ENCODE measurements at places on chromosomes 4 and X.
A peak's percentile ranks its signal among the peaks of the same experiment; 100 is the strongest.

DNA sequence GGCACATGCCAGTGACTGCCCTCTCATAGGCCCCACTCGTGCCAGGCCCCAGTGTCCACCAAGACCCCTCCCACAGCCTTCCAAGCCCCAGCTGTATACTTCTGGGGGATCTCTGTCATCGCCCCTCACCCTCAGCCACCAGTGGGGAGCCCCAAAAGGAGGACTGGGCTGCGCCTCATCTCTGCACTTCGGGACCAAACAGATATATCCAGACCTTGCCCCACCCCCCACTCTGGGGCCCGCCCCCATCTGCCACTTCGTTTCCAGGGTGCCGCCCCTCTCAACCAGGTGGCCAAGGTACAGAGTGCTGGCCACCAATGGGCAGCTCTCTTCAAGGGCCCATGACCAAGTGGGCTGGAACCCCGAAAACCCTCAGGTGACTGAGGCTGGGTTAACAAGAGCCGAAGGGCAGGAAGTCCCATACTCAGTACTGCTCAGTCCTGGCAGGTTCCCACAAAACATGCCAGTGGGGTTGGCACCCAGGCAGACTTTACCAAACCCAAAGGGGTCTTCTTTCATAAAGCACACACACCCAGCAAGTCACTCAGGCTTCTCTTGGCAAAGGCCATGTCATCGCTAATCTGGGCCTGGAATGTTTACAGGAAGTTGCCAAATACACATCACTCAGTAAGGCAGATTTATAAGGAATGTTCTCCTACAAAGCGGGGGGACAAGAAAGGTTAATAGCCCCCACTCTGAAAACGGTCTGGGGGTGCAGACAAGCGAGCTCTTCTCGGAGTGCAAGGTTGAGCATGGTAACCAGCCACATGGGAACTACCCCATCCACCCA lies 4.4 kb downstream of the ZFYVE28 start:
- DNase-seq: no peak

- peak; percentile 8 for DNase-seq
Observed at GRCh38 chr4:104593019-104593418, 98.3 kb upstream of the CXXC4 start.

DNA sequence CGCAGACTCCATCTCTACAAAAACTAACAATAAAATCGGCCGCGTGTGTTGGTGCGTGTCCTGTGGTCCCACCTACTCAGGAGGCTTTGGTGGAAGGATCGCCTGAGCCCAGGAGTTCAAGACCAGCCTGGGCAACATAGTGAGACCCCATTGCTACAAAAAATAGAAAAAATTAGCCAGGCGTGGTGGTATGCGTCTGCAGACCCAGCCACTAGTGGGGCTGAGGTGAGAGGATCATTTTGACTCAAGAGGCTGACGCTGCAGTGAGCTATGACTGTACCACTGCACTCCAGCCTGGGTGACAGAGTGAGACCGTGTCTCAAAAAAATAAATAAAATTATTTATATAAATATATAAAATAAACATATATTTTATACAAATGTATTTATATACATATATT lies 22.3 kb downstream of the ASMTL start:
- DNase-seq: no peak

DNA sequence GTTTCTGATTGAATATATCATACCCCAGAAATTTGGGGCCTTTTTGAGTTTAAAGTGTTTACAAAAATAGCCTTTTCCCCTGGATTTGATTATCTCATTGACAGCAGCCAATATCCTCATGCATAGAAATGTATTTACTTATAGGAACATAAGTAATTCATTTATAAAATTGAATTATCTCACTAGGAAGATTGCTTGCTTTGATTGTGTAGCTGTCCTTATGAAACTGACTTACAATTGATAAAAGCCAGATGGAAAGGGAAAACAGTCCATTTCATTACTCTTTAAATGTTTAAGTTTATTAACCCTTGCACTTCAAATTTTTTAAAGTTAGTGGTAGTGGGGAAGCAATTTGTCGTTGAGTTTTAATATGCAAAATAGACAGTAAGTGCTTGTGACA lies 310.2 kb upstream of the TBX22 start:
- no peak for DNase-seq

- no peak for DNase-seq
Observed at GRCh38 chr4:115110191-115111181, 2.9 kb downstream of the NDST4 start.

Data from hepatic stellate cell (primary cell).